Spleen (tissue), 13 donors: ENCODE measurements at places on chromosomes 5 and 9. TPM values are rescaled to one million over a fixed set of nuclear protein-coding genes. Genes with fewer than 3 reads are reported as not detected.

CENPP gene
- 15.8 TPM for total RNA-seq

PITX1 gene
- not detected for total RNA-seq

CDH9 gene
- total RNA-seq: not detected

TAF11L10 gene
- total RNA-seq: not detected

DNA sequence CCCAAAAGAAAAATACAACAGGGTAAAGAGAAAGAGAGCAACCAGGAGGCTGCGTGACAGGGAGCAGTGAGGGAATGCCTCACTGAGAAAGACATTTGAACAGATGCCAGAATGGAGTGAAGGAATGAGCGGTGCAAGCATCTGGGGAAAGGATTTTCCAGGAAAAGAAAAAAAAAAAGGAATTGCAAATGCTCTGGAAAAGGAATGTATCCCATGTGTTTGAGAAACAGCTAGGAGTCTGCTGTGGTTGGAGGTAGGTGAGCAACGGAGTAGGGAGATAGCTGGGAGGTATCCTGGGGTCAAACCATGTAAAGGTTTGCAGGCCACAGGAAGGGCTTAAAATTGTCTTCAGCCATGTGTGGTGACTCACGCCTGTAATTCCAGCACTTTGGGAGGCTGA, 23.6 kb upstream of the CEMIP2 start:
- peaks cover 33% of the 10 kb centered on the region for H3K4me1 ChIP-seq
- no peak for DNase-seq
- no peak overlapping the region for H3K4me3 ChIP-seq
- no peaks in the 10 kb centered on the region for H3K36me3 ChIP-seq

- H3K27me3 ChIP-seq: no peaks in the 10 kb centered on the region
- H3K4me3 ChIP-seq: no peak overlapping the region
- H3K36me3 ChIP-seq: no peaks in the 10 kb centered on the region
Measured at GRCh38 chr5:65290677-65291076, 191.0 kb downstream of the ADAMTS6 start.

DNA sequence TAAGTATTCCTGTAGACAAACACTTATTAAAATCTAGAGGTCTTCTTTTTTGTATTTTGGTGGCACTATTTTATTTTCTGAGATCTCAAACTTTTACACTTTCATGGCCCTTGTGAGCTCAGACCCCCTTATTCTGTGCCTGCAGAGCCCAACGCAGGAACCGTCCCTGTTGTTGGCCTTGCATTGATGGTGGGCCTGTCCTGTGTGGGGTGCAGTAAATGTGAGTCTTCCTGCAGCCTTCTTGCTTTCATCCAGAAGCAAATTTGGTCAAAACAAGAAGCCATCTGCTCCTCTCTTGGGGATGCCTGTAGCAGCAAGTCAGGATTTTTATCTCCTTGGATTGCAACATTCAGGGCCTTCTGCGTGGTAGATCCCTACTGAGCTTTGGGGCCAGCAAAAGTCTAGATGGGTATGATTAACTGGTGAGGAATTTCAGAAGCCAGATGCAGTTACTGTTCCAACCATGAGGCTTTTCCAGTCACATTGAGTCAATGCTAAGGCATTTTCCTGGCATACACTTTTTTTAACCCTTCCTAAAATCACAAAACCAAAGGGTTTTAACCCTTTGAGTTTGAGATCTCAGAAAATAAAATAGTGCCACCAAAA, 31.7 kb downstream of the BASP1 start:
- H3K36me3 ChIP-seq: peaks cover 7% of the 10 kb centered on the region
- no peaks in the 10 kb centered on the region for H3K4me1 ChIP-seq
- no peaks in the 10 kb centered on the region for H3K27me3 ChIP-seq
- H3K4me3 ChIP-seq: no peak overlapping the region

GRCh38 chr9:3898461-3899218, 372.8 kb upstream of the RFX3 start:
- no peak overlapping the region for H3K4me3 ChIP-seq
- H3K4me1 ChIP-seq: no peaks in the 10 kb centered on the region
- H3K36me3 ChIP-seq: no peaks in the 10 kb centered on the region
- H3K27me3 ChIP-seq: no peaks in the 10 kb centered on the region
- H3K27ac ChIP-seq: no peak overlapping the region

DNA sequence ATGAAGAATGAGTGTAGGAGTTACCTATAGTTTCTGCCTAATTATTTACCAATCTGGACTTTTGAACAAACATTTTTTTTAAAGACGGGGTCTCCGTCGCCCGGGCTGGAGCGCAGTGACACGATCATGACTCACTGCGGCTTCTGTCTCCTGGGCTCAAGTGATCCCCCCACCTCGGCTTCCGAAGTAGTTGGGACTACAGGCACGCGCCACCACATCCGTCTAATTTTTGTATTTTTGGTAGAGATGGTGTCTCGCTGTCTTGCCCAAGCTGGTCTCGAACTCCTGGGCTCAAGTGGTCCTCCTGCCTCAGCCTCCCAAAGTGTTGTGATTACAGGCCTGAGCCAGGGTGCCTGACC, 1.5 kb downstream of the CTNNA1 start:
- H3K4me3 ChIP-seq: peak overlapping the region; percentile 76
- H3K27ac ChIP-seq: peak overlapping the region; percentile 96
- H3K4me1 ChIP-seq: no peaks in the 10 kb centered on the region
- H3K36me3 ChIP-seq: peaks cover 12% of the 10 kb centered on the region
- H3K27me3 ChIP-seq: no peaks in the 10 kb centered on the region

DNA sequence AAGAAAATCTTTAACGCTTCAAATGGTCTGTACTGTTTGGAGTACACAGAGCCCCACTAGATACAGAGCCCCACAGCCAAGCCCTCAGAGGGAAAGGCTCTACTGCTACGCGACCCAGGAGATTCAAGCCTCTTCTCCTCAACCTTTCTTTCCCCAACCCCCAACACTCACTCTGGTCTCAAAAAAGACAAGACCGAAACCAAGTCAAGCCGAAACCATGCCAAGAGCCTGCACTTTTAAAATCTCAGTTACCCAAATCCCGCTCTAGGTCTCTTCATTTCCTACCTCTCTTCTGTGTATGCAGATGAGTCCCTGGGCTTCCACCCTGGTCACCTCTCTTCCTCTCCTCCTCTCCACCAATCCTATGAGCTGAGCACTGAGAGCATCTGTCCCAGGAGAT, 31.9 kb downstream of the BARHL1 start:
- no peak for DNase-seq
- H3K36me3 ChIP-seq: peaks cover 100% of the 10 kb centered on the region
- H3K4me3 ChIP-seq: no peak overlapping the region

- H3K27me3 ChIP-seq: no peaks in the 10 kb centered on the region
- no peaks in the 10 kb centered on the region for H3K4me1 ChIP-seq
- DNase-seq: no peak
Measured at GRCh38 chr5:59020611-59021285, 437.9 kb downstream of the RAB3C start.

DNA sequence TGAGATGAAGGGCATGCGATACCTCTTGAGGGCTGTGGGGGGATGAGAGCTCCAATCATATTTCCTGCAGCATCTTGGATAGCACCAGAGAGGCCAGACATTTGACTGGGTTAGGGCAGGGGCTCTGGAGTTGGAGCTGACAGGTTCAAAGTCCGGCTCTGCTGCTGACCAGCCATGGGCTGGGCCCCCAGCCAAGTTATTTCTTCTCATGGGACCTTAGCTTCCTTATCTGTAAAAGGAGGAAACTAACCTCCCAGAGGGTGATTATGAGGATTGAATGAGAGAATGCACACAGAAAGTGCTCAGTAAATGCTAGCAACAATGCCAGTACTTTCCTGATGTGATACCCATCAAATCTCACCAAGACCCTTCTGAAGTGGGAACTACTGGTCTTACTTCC, 65.2 kb upstream of the SLC25A51 start:
- H3K4me1 ChIP-seq: no peaks in the 10 kb centered on the region
- H3K36me3 ChIP-seq: no peaks in the 10 kb centered on the region
- no peak overlapping the region for H3K4me3 ChIP-seq

DNA sequence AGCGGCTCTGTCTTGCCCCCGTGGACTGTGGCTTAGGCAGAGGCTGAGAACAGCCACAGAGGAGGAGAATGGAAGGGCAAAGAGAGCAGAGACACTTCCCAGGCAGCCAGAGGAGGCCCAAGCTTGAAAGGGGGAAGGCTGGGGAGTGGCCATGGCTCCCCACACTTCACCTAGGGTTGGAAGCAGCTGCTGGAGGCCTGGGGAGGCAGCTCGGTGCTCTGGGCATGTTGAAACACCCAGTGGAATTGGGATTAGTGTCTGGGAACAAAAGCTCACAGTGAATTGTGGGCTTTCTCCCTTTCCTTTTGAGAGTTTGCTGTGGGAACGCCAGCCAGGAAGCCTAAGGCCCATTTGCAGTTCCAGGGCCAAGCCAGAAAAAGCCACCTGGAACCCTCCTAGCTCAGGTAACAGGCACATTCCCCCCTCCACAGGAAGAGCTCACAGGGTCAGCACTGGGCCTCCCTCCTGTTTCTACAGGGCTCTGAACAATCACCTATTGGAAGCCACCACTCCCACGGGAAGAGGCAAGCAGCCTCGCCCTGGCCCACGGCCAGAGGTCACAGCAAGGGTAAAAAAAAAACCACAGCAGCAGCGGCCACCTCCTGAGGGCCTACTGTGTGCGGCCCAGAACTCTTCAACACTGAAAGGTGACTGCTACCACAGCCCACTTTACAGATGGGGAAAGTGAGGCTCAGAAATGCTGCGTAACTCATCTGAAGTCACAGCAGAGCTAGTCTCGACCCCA, 20.2 kb downstream of the EEIG1 start:
- no peak for DNase-seq
- no peaks in the 10 kb centered on the region for H3K27me3 ChIP-seq
- peaks cover 90% of the 10 kb centered on the region for H3K4me1 ChIP-seq
- H3K36me3 ChIP-seq: no peaks in the 10 kb centered on the region
- H3K27ac ChIP-seq: no peak overlapping the region
